Upper lobe of right lung (tissue), 1 donor: ENCODE measurements at places on chromosomes 1 and 21. TPM values are rescaled to one million over a fixed set of nuclear protein-coding genes. Genes with fewer than 3 reads are reported as not detected.

GRCh38 chr1:230621324-230622030, 20.8 kb upstream of the COG2 start:
- no peak for DNase-seq

The SAMD11 gene
- total RNA-seq: 6.0 TPM

DNA sequence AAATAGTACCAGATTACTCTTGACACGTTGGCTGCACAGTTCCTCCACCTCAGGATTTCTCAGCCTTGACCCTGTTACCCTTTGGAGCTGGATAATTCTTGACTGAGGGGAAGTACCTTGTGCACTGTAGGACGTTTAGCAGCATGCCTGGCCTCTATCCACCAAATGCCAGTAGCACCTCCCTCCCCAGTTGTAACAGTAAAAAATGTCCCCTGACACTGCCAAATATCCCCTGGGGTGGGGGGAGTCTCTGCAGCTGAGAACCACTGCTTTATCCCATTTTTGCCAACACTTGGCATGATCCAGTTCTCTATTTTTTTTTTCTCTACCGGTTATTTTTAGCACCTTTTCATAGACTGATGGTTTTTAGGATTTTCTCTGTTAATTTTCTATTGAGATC, 34.0 kb downstream of the C1orf198 start:
- no peak for DNase-seq

DNA sequence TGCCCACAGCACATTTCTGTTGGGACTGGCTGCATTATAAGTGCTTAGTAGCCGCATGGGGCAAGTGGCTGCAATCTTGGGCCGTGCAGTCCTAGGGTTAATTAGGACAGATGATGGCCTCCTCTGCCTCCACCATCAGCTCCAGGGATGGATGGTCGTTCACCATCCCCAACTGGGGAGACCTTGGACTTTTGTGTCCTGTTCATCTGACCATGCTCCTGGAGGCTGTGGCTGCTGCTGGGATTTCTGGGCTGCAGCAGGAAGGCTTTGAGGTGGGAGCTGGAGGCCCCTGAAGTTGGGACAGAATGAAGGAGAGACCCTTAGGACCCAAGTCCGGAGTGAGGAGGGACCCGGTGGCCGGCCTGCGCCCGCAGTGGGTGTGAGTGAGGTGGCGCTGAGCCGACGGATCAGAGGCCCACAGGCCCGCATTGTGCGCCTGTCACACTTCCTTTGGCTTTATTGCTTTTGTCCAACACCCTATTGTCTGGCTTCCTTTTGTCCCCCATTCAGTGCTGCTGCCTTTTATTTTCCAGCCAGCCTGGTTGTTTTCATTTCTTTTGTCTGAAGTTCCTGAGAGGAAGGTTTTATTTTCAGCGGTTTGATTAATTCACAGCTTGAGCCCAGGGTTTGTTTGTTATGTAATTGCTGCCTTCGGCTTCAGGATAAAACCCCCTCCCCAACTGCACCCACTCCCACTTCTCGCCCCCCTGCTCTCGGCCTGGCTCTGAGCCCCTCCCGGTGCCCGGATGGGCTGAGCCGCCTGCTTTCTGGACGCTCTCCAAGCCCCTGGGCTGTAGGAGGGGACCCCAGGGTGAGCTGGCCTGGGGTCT, 35.6 kb downstream of the SOX13 start:
- DNase-seq: no peak

The ANGEL2 gene
- 32.9 TPM for total RNA-seq

The CNN3 gene
- 215 TPM for total RNA-seq

GRCh38 chr1:234486858-234487840, 8.2 kb upstream of the TARBP1 start:
- DNase-seq: no peak
